NCI-H1105 (cell line): ENCODE measurements at places on chromosomes 2 and 18.

GRCh38 chr2:11977766-11978524 is 231.5 kb downstream of the LPIN1 start:
- no peak for DNase-seq

GRCh38 chr2:145644820-145645302 is 1124.9 kb upstream of the ZEB2 start:
- no peak for DNase-seq

DNA sequence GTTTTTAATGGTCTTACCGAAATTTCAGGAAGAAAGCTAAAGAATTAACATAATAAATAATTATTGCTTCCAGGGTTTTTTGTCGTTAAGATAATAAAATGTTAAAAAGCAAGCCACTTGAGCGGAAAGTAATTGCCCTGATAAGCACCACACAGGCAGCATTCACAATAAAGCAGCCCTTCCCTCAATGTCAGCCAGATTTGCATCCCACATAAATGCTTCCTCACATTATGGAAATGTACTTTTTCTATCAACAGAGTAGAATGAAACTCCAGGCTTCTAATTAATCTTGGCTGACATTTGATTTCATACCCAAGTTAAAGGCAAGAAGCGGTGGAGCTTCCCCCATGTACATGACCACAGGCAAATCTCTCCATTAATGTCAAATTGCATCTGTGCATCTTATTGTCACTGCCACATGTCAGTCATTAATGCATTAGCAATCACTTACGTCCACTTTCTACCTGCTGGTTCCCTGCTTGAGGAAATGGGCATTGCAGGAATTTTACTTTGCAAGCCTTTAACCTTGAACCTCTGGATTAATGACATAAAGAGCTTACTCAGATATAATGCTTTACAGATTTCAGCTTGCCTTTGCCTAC is 26.2 kb downstream of the PTPRM start:
- no peak for DNase-seq

GRCh38 chr2:150383587-150383986 is 103.9 kb downstream of the RND3 start:
- no peak for DNase-seq

DNA sequence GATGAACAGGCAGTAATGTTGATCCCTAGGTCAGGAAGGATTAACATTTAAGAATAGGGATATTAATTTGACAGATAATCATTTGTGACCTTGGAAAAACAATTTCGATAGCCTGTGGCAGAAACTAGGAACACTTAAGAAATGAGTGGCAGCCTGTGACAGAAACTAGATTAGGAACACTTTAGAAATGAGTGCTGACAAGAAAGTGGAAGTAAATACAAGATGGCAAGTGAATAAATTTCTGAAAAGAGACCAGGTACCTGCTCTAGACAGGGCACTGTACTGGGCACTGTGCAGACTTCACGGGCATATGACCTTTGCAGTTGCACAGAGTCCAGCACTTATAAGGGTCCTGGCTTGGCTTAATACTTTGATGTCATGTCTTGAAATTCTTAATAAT is 5.5 kb upstream of the HNRNPA3 start:
- no peak for DNase-seq

DNA sequence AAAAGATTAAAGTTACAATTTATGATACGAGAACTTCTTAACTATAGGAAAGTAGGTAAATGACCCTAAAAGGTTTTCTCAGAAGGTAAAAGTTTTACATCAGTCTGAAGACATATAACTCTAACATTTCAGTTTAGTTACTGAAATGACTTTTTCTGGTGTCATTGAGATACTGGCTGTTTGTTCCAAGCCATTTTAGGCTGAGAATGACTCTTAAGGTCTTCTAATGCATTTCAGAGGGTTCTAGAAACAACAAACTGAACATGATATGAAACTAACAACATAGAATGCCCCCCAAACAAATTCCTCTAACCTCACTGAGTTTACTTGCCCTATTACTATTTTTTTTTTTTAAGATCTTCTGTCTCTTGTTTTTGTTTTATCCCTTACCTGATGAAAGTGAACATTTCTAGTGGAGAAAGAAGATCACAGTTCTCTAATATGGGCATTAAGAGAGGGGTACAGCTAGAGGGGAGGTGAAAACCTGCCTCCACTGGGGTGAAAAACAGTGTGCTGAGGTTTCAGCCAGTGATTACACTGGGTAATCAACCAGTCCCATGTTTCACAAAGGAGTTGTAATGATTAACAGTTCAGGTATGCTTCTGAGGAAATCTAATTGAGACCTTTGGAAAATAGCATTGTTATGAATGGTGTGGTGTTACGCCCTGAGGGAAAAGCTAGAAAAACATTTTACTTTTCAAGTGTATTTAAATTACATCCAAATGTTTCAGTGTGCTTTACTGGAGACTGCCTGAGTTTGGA is 11.2 kb downstream of the NABP1 start:
- DNase-seq, result no peak

- no peak for DNase-seq
Measured at GRCh38 chr2:189506514-189506976, 65.3 kb downstream of the WDR75 start.

GRCh38 chr2:54768772-54769428 is 45.4 kb downstream of the EML6 start:
- DNase-seq, result no peak
